ENCODE measurements at places on chromosomes 12 and 14.

DNA sequence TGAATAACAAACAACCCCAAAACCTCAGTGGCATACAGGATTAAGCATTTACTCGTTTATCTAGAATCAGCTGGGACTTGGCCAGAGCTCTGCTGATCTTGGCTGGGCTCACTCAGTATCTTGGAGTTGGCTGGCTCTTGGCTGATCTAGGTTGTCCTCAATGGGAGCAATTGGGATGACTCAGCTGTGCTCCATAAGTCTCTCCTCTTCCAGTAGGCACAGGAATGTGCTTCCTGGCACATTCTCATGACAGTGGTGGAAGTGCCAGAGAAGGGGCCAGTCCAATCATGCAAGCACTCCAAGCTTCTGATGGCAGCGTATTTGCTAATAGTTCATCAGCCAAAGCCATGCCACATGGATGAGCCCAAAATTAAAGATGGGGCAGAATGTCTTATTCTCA, 41.7 kb upstream of the ANO4 start:
- no peak for DNase-seq

- DNase-seq = no peak
Measured at GRCh38 chr12:46693034-46693433, 132.8 kb downstream of the SLC38A4 start.

GRCh38 chr12:78418919-78419318, 445.7 kb upstream of the SYT1 start:
- DNase-seq = no peak

GRCh38 chr12:108570743-108571608, 8.6 kb downstream of the ISCU start:
- no peak for DNase-seq

DNA sequence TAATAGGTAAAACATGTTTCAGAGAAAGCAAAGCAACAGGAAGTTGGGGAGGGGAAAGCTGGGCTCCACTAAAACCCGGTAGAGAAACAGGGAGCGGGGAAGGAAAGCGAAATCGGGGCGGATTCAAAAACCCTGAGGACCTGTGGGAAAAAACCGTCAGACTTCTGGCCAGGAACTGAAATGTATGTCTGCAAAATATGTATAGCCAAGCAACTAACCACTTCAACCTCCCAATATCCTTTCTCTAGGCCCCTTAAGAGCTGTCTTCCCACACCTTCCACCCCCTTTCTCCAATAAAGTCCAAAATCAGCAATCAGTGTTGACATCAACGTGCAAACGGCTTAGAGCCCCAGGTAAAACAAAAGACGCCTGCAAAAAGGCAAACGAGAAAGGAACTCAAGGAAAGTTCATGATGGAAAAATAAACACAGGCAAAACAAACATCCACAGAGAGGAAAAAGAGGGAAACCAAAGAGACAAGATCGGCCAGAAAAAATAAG, 32.8 kb downstream of the SIX1 start:
- DNase-seq = no peak

- no peak for DNase-seq
Measured at GRCh38 chr12:121468499-121468801, 68.5 kb downstream of the RNF34 start.
